ENCODE measurements at places on chromosomes 5 and 9.

- DNase-seq: no peak
Observed at GRCh38 chr5:136674178-136674577, 308.8 kb upstream of the TRPC7 start.

- no peak for DNase-seq
Observed at GRCh38 chr5:139698490-139699146, 50.5 kb downstream of the CXXC5 start.

- DNase-seq: no peak
Observed at GRCh38 chr5:143033535-143034250, 263.5 kb downstream of the ARHGAP26 start.

DNA sequence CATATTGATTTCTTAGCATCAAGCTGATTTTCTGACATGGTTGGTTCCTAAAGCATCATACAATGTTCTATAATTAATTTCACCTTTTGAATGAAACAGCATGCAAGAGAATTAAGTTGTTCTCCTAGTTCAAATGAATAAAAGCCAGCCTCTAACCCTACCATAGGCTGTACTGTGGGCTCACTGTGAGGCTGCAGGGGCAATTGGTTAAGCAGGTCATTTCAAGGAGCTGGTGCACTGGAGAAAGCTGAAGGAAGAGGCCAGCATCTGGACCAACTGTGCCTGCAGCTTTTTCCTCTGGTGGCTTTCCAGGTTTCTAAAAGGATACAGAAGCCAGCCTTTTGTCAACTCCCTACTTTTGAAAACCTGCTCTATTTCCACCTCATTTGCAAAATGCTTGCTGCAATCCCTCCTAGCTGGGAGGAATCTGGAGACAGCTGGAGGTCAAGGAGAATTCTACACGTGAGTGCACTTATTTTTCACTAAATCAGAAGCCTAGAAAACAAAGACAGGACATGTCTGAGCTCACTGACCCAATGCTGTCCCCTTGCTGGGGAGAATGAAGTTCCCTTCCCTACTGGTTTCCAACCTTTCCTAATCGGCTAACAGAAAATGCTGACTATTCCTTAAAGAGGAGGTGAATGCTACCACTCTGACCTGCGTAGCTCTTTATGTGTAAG lies 158.9 kb downstream of the APBA1 start:
- DNase-seq: no peak

- no peak for DNase-seq
Observed at GRCh38 chr9:106918825-106919509, 56.0 kb downstream of the ZNF462 start.

DNA sequence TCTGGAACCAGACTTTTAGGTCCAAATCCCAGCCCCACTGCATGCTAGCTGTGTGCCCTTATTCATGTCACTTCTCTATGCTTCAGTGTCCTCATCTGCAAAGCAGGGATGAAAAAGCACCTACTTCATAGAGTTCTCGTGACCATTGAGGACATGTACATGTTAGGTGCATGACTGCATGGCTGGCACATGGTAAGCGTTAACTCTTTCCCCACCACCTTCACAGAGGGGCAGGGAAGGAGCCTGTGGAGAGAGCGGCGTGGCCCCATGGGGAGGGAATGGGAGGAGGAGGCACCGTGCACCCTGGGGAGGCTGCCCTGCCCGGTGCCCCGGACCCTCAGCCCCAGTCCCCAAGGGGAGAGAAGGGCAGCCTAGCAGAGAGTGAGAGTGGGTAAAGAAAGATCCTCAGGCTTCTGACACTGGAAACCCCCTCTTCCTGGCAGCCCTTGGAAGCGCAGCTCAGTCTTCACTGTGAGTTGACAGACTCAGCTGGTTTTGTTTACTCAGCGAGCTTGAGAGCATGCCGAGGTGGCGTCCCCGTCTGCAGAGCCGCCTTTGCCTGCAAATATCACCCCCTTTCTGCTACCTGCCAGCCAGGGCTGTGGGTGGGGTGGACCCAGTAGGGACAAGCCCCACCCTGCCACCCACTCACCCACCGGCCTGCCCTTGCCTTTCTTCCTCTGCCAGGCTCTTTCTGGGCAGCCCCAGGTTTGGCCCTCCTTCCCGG lies 10.6 kb upstream of the ANGPTL2 start:
- no peak for DNase-seq

Data from CD4-positive, alpha-beta T cell treated with Interleukin-6 for 4 hours (primary cell).